ENCODE measurements at places on chromosomes 16 and 17.

GRCh38 chr17:49928837-49929475, 40.0 kb upstream of the DLX4 start:
- no peak for DNase-seq

DNA sequence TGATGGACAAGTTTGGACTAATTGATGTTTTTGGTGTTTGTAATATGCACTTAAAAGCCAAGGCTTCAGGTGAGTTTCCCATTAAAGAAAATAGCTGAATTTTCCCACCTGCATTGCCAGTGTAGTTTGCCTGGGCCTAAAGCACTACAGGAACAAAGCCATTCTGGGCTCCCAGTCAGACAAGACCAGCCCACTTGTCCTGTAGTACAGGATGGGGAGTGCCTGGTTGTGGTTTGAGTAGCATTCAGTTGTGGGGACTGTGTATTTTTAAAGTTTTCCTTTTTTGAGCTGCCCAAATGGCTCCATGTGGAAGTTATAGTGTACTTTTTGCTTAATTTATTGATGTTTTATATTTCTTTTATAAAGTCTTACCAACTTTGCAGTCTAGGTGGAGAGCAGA, 91.7 kb downstream of the TANGO6 start:
- no peak for DNase-seq

DNA sequence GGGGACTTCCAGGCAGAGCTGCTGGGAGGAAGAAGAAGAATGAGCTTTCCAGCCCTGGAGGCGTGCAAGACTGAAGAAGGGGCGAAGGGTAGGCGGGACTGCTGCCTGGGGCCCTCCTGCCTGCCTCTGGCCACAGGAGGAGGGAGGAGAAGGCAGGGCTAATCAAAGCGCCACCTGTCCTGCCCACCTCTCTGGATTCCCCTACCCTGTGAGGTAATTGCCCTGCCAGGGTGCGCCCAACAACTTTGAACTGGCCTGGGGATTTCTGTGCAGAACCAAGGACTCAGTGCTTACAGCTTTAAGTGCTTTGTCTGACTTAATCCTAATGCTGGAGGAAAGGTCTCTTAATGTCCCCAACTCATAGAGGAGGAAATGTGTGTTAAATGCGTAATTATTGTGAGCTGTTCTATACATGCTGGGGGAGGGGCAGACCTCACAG, at the start of gene NOXO1:
NOXO1 (minus strand) TSS at position 72 of the 439 bp plus-strand sequence. CDS start 290 bp downstream, outside the sequence.
- no peak for DNase-seq

DNA sequence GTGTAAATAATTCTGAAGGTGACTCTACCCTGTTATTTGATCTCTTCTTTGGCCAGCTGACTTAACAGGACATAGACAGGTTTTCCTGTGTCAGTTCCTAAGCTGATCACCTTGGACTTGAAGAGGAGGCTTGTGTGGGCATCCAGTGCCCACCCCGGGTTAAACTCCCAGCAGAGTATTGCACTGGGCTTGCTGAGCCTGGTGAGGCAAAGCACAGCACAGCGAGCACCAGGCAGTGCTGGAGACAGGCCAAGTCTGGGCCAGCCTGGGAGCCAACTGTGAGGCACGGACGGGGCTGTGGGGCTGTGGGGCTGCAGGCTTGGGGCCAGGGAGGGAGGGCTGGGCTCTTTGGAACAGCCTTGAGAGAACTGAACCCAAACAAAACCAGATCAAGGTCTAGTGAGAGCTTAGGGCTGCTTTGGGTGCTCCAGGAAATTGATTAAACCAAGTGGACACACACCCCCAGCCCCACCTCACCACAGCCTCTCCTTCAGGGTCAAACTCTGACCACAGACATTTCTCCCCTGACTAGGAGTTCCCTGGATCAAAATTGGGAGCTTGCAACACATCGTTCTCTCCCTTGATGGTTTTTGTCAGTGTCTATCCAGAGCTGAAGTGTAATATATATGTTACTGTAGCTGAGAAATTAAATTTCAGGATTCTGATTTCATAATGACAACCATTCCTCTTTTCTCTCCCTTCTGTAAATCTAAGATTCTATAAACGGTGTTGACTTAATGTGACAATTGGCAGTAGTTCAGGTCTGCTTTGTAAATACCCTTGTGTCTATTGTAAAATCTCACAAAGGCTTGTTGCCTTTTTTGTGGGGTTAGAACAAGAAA, 5.1 kb downstream of the STH start:
- DNase-seq = no peak

DNA sequence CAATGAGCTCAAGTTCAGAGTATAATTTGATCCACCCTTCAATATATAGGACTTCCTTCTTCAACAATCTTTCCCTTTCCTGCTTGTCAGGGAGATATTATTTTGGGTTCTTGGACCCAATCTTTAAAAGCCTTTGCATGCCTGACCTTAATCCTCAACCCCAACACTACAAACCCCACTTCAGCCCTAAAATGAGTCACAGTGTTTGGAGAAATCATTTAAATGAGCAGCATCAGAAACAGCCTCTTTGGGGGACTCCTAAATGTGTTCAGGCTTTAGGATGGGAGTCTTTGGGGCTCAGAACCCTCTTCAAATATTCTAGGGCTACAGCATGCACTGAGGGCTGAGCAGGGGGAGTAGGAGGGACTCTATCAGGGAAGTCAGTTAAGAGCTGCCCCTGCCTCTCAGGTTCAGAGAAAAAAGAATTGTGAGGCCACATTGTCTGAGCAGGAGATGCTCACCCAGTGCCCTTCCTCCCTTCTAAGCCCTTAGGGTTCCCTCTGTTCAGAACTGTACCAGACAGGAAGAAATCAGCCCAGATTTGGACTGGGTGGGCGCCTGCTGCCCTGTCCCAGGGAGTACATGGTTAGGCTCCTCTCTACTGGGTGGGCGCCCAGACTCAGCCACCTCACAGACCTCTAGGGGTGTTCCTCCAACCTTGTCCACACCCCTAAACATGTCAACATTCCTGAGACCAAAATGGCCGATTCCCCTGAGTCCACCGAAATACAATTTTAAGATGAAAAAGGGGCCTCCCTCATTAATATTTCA, 5.0 kb downstream of the NEUROD2 start:
- DNase-seq = no peak

DNA sequence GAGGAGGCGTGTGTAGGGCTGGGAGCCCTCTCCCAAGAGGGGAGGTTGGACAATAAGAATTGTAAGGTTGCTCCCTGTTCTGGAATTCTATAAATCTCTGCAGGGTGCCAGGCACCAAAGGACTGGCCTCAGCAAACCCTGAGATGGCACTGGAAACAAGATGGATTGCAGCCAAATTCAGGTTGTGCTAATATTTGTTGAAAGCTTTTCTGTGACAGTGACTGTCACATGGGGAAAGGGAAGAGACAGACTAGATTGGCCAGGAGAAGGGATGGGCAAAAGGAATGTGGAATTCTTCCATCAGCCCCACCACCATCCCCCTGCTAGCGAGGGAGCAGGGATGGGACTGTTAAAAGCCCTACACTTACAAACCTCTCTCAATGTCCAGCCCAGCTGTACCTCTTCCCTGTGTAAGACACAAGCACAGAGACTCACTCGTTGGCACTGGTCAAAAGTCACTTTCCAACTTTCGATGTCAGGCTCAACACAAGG, 62.4 kb downstream of the SOX9 start:
- no peak for DNase-seq

DNA sequence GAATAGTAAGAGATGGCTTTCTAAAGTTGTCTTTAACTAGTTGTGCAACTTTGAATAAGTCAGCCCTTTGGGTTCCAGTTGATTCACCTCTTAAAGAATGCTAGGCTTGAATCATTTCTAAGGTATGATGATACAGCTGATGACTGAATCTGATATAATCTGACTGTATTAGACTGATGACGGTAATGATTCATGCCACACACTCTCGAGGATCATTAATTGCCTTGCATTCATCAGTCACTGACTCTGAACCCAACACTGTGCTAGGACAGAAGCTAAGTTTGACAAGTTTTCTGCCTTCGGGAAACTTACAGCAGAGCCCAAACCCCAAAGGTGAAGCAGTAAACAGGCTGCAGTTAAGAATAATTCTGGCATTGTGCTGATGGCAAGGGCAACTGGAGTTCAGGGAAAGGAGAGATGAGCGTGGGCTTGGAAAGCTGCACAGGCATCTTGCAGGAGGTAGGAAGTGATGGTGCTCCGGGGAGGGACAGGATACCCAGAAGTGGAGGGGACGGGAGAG, 25.8 kb downstream of the ASIC2 start:
- no peak for DNase-seq

GRCh38 chr16:58584831-58585505, 44.7 kb downstream of the CNOT1 start:
- DNase-seq = no peak

DNA sequence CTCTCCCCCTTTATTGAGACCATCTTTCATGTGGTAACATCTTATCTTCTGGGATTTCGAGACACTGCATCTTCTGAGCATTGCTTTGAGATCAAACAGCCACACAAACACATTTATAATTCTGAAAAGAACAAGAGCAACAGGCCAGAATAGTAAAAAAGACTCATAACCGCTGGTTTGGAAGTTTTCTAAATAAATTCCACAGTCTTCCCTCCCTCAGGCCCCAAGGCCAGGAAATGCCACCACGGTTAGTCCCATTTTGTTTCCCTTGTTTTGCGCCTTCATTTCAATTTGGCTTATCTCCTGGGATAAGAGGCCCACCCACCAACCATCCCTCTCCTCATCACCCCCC, 25.3 kb downstream of the LITAF start:
- no peak for DNase-seq

DNA sequence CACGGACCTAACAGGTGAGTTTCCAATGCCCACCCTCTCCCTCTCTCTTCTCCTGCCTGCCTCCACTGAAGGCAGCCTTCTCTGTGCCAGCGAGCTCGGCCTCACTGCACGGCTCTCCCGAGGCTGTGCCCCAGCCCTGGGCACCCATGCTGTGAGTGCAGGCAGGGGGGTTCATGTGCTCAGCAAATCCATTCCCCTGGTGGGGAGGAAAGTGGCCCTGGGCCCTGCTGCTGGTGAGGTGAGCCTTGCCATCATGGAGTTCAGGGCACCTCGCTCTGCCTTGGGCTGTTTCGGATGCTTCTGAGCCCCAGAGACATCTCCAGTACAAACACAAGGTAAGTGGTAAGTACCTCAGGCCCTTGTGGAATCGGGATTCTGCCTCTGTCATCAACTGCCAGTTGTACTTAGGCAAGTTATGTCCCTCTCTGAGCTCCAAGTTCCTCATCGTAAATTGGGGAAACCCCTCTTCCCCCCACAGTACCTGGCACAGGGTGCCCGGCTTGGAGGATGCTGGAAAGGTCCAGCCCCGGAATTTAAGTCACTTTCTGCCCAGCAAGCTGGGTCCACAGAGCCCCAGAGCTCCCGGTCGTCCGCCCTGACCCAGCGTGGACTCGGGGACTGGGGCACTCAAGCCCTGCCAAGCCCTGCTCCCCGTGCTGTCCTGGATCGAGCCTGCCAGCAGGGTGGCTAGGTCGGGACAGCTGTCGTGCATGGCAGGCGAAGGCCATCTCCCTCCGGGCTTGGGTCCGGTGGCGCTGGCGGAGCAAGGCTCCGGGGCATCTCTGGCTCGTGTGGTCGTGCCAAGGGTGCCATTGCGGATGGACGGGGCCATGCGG, 684 bp upstream of the NUDT16L1 start:
- no peak for DNase-seq

GRCh38 chr17:75785016-75785890, 647 bp downstream of the UNK start:
- DNase-seq = peak; percentile 83

DNA sequence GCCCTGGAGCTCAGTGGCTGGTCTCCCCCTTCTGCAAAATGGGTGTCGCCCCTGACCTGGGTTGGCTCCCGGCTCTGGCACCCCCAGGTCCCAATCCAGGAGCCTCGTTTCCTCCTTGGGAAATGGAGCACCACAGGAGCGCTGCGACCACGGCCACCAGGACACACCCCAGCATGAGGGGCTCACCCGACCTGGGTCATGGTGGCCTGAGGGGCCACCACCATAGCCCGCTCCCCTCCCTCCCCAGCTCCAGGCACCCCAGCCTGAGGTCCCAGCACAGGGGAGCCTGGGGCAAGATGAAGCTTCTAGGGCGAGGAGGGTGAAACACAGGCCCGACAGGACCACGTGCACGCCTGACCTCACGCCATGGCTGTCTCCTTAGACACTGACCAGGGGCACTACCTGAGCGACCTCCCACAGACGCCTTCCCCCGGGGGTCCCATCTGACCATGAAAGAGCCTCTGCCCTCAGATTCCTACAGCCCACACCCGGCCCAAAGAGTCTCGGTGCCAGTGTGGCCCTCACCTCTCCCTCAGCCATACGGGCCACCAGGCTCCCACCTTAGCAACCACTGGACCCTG, 11.8 kb downstream of the BCAR1 start:
- no peak for DNase-seq

DNA sequence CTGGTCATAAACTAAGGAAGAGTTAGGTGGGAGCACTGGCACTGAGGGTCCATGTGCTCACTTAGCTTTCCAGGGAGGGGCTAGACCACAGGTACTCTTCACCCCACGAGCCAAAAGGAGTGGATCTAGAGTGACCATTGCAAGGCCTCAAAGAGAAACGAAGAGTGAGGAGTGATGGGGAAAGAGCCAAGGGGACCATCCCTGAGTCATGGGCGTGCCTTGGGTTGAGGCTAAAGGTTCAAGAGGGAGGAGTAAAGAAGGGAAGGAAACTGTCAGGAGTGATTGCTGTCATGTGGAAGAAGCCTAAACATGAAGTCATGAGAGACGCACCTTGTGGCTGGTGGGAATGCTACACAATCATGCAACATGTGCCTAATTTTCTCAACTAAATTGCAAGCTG, 141.0 kb downstream of the CDH13 start:
- no peak for DNase-seq

DNA sequence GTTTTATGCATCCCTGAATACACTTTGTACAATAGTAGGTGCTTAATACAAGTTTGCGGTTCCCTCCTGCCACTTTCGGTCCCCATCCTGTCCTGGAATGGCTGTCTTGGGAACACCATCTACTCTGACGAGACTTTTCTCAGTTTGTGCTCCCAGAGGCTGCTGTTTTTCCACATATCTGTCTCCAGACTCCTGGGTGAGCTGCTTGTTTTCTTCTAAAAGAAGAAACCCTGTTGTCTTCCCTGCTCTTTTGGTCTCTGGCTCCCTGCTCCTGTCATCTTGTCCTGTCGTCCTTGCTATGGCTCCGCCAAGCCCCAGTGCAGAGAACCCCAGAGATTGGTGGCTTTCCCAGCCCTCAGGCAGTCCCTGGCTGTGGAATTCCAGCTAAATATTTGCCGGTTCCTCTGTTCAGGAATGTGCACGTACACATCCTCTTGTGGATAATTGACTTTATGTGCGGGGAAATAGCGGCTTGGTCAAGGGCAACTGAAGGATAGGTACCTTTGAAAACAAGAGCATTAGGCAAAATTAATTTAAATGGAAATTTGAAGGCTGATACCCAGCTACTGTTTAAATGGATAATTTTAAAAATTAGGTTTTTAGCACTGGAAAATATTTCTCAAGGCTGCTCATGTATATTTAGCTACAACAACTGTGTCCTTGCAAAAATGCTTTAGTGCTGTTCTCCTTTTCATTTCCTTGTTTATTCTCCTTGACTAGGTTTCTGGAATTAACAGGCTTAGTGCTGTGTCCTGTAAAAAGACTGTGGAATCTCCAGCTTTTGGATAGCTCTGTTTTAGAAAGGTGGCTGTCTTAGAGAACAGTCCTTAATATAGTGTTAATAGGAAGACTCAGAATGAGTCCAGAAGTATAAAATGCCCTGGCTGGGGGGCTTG, 50.2 kb upstream of the SLC12A3 start:
- DNase-seq = no peak
